ENCODE measurements at places on chromosomes 7 and 10. TPM values are rescaled to one million over a fixed set of nuclear protein-coding genes. Genes with fewer than 3 reads are reported as not detected.

The PSMG3 gene
- 33.1 TPM for polyA plus RNA-seq

DNA sequence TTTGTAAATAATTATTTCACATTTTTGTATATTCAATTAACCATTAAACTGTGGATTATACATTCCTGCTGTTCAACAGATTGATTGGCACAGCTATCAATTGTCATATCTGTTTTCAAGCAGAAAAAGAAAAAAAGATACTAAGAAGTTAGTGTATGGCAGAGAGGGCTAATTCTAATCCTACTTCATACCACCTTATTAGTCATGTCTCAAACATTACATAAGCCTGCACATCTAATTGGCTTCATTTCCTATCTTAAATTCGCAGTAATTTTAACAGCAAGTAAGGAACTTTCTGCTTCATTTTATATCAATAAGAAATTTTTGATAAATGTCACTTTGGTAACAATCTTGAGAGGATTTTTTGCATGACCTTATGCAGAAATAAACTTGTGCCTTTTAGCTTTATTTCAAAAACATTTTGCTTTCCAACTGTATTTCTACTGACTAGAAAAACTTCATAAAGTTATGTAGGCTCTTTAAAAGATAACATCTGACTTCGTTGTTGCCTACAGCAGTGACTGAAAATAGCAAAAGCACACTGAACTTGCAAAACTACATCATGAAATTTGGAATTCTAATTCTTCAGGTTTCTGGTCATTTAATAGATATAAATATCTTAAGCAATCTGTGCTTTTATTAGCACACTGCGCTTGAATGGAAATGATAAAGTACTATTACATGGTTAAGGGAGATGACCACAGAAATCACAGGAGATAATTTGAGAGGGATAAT lies 111.5 kb downstream of the SEMA3C start:
- no peak for DNase-seq

DNA sequence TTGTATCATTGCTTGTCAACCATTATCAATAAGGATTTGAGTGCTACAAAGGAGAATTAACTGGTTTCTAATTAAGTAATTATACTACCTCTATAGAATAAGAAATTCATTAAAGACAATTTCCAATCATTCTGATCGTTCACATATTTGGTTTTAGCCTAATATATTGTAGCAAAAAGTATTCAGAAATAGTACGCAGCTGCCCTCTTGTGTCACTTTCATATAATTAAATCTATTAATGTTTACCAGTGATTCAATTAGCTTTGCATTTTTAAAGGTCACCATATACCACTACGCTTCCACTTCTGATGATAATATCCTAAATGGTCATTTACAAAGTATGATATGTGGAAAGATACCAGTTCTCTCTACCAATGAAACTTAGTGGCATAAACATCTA lies 128.3 kb downstream of the NEBL start:
- DNase-seq, result peak; percentile 43

DNA sequence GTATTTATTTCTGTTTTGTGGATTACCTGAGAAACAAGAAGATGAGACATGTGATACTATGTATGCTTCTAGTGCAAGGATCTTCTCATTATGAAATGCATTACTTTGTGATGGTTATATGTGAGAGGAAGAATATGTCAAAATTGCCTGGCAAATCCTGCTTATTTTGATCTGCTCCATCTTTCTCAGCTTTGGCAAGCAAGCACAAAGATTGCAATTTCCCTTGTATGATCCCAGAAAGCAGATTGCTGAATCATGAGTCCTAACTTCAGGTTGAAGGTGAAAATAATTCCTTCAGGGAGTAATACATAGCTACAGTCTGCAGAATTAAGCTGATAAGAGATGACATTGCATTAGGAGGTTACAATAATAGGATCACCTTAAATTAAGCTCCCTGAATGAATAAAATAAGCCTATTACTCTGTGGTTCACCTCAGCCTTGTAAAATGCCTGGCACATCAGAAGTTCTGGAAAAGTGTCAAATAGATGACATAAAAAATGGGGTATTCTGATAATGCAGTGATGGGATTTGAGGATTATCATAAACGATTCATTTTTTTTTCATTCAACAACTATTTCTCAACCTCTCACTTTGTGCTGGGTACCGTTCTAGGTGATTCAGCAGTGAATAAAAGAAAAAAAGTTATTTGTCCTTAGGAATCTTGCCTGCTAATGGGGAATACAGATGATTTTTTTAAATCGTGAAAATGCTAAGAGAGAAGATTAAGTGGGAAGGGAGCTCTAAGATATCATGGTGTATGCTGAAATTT lies 120.7 kb downstream of the CHN2 start:
- no peak for DNase-seq

DNA sequence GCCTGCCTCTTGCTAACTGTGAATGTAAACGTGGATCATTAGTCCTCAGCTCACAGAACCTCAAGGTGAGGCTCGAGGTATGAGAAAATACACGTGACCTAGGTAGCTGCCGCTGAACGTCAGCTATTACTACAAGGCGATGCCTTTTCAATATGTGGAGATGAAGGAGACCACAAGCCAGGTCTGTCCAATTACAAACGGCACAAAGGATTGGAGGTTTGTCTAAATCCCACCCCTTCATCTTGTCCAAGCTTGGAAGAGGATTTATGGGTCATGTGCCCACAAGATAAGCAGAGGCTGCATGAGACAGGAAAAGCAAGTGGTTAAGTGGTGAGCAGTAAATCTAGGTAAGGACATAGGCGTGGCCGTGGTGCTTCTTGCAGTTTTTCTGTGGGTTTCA lies 3.4 kb downstream of the H2BK1 start:
- DNase-seq, result no peak

DNA sequence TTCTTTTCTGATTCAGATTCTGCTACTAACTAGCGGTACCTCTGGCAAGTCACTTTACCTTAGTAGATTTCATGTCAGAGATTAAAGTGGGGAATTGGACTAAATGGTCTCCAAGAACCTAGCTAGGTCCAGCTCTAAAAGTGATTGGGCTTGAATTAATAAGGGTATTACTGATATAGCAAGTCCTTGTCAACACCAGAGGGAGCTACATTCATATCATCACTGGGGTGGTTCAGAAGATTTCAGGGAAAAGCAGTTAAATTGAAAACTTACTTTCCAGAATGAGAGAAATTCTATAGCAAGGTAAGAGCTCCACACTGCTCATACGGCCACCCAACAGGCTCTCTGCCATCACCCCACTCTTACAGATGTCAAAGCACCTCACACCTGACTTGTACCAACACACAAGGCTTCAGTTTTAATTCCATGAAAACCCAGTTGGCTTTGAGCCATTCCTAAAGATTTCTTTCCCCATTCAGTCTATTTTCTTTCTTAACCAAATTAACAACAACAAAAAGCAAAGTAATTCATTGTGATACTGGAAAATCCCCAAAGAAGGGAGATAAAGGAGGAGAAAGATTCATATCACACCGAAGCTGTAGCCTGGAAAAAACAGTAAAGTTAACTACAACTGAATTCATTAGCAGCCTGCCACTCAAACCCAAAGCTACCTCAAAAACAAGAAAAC lies 38.0 kb upstream of the SPOCK2 start:
- no peak for DNase-seq
